Activated T-helper 1 cell treated with anti-CD3 and anti-CD28 coated beads, Interleukin-2, amount 50 U/mL, for 16 hours (primary cell): ENCODE measurements at places on chromosomes 3 and 15.

GRCh38 chr3:30048431-30048830 lies 558.0 kb upstream of the TGFBR2 start:
- DNase-seq: no peak

DNA sequence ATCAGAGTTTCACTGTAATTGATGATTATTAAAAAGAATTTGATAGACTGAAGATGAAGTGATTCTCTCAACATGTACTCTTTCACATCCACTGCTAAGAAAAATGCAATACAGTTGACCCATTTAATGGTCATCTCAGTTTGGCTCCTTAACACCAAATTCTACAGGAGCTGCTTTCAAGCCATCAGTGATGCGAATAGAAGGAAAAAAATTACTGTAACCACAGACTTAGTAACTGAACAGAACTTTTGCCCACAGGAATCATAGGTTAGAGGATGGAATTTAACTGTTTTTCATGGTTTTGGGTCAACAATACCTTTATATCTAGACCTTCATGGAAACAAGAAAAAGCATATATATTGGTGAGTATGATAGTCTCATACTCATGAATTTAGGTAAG lies 633.5 kb downstream of the CADM2 start:
- no peak for DNase-seq

DNA sequence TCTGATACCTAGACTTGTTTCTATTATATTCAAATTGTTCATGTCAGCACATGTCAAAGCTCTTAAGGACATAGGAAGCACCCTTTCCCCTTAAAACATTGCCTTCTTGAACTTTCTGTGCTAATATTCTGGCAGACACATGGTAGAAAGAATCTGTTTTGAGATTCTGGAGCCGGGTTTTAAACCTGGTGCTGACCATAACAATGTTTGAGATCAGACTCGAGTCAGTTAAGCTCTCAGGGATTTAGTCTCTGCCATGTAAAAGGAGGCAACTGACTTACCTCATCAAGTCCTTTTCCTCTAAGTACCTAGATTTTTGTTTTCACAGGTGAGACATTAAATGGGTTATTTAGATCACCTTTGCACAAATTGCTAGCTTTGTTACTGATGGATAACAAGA lies 38.9 kb downstream of the RBMS3 start:
- DNase-seq: no peak

GRCh38 chr15:38058596-38059075 lies 124.2 kb downstream of the TMCO5A start:
- DNase-seq: no peak

- DNase-seq: no peak
Observed at GRCh38 chr15:79204886-79205675, 77.4 kb upstream of the ANKRD34C start.

DNA sequence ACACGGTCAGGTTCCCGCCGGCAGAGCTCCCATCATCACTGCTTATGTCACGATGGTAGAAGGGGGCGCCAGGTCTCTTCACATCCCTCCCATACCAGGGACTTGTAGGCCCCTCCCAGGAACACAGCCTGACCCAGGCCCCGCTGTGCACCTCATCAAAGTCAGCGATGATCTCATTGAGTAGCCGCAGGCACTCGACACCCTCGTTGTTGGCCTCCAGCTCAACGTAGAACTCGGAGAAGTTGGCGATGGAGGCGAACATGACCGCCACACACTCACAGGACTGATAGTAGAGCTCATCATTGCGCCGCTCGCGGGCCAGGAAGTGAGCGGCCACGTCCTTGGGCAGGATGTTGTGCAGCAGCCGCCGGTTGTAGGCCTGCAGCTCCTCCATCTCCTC lies 89.2 kb downstream of the SEC22A start:
- no peak for DNase-seq

GRCh38 chr3:97421565-97421964 lies 343.0 kb upstream of the ARL6 start:
- DNase-seq: no peak

DNA sequence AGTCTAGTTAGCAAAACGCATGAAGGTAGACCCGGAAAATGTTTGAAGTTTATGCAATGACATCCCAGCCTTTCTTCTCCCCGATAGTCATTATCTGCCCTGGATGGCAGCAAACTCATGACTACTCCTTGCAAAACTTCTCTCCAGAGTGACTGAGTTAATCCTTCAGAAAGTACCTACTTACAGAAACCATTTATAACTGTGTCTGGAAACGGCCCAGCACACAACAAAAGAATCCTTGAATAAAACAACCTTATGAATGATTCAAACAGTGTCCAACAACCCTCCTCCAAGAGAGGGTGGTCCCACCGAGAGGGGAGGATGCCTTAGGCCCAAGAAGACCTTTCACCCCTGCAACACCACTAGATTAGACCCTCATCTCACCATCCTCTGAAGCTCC lies 14.2 kb downstream of the ST8SIA2 start:
- DNase-seq: no peak

DNA sequence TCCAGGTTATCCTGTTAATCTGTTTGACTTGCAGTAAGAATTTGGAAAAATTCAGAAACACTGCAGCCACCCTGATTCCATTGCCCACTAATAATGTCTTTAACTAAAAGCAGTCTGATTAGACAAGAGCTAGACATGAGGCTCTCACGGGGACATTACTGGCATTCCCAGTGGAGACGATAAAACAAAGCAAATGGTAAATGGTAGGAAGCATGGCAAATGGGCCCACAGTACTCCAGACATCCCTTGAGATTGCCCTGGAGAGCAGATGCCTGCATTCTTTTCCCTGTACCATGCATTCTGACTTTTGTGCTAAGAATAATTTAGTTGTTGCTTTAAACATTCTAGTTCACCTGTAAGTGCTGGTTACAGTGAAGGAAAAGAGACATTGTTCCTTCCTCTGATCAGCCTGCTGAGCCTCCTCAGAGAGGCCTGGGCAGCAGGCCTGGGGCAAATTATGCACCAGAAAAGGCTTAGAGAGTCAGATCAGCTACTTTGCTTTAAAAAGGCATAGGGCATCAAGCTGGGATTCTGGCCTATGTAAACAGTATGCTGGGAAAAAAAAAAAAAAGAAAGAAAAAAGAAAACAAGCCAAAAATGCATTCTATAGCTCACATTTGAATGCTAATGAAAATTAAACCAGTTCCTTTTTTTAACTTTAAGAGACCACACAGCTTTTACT lies 204.6 kb downstream of the GABRG3 start:
- DNase-seq: no peak

DNA sequence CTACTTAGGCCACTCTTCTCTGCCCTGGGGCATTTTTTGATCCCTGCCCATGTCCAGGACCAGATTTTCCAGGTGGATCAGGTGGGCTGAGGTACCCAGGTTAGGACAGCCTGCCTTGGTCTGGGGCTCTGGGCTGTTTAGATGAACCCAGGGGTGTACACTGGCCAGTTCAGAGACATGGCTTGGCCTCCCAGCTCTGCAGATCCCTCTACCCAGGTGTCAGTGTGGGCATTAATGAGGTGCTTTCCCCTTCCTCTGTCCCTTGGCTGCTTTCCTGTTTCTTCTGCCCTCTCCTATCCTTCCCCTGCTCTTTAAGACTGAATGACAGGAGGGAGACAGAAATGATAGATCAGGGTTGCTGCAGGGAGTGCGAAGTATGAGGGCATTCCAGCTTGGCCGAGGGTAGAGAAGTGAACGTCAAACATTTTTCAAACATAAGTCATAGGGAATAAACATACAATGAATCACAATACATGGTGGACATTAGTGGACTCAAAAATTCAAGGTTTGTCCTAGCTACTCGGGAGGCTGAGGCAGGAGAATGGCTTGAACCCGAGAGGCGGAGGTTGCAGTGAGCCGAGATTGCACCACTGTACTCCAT lies 30.5 kb downstream of the RTP1 start:
- no peak for DNase-seq

- DNase-seq: no peak
Observed at GRCh38 chr15:73378089-73378488, 9.3 kb upstream of the HCN4 start.

- DNase-seq: no peak
Observed at GRCh38 chr15:29270169-29270955, 740 bp upstream of the NSMCE3 start.

GRCh38 chr3:115563984-115564383 lies 59.3 kb upstream of the GAP43 start:
- DNase-seq: no peak

DNA sequence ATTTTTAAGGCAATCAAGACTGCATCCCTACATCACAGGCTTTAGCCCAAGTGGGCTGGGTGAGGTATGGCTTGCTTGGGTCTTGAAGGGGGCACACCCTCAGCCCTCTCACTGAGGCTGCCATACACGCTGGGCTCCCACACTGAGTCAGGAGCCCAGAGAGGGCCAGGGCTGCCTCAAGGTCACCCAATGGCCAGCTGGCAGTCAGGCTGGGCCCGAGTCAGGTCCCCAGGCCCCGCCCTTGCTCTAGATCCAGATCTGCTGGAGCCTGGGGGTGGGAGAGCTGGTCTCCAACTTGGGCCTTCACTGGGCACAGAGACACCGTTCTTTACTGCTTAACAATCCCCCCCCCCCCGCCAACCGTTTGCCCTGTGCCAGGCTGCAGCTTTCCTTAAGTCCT lies 88.1 kb downstream of the IQSEC1 start:
- DNase-seq: no peak

- no peak for DNase-seq
Observed at GRCh38 chr3:54960082-54960481, 32.2 kb upstream of the LRTM1 start.

- no peak for DNase-seq
Observed at GRCh38 chr3:178562143-178562946, 26.1 kb downstream of the KCNMB2 start.
